ENCODE measurements at places on chromosomes 7 and 10. TPM values are rescaled to one million over a fixed set of nuclear protein-coding genes. Genes with fewer than 3 reads are reported as not detected.

Gene CEP55
- total RNA-seq = 1.3 TPM

Gene MYL10
- not detected for total RNA-seq

Gene ACTL6B
- total RNA-seq = 1.7 TPM

Gene STX1A
- 6.4 TPM for total RNA-seq

Gene PON3
- total RNA-seq = 3.8 TPM

DNA sequence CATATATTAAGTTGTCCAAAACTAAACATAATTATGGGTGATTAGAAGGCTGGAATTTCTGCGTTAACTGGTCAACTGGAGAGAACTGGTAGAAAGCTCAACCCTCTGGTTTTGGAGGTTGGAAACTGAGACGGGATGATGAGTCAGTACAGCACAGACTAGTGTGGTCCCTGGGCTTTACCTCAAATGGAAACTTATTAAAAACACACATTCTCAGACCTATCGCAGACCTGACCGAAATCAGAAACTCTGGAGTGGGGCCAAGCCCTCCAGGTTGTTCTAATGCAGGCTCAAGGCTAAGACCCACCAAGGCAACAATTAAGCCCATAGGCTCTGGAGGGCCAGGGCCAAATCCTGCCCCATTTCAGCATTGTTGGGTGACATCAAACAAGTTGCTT is 136.9 kb downstream of the KCNMA1 start:
- DNase-seq = no peak

- DNase-seq = no peak
These were observed 1481.3 kb downstream of the GATA3 start for GRCh38 chr10:9535744-9536143.

Data from adrenal gland (tissue), 19 donors.